ENCODE measurements at places on chromosomes 5 and 9.

GRCh38 chr5:53924392-53924791 lies 364.0 kb downstream of the NDUFS4 start:
- DNase-seq = no peak

DNA sequence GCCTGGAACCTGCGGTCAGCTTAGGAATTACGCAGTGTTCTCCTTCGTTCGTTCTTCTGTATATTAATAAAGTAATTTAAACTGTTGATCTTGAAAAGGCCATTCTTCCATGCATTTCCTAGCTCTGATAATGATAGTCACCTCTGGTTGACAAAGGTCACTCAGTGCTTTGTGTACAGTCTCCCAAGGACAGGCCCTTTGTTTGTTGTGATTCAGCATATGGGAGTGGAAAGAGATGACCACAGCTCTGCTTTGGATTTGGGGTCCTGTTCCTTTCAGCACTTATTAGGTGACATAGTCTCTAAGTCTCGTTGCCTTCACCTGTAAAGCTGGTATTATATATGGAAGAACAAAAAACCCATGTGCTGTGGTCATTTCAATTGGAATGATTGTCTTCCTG lies 39.6 kb downstream of the RAD23B start:
- no peak for DNase-seq

DNA sequence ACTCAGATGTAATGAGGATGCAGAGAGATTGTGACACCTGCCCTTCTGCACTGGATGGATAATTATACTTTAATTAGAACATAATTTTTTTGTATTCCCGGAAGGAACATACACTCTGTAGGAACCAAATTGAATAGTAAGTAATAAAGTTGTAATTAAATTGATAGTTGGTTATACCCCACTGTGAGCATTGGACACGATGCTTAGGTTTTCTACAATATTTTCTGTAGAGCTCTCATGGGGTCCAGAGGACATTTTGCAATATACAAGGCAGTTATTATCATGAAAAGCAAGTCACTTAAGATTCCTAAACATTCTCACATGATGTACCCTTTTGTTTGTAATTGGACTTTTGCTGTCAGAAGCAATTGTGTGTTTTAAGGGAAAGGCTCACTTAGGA lies 63.4 kb downstream of the DIRAS2 start:
- no peak for DNase-seq

GRCh38 chr9:22815246-22815645 lies 368.6 kb downstream of the DMRTA1 start:
- DNase-seq = no peak

GRCh38 chr9:136694163-136694871 lies 7.1 kb upstream of the AGPAT2 start:
- no peak for DNase-seq

GRCh38 chr9:91489361-91489899 lies 65.8 kb upstream of the NFIL3 start:
- DNase-seq = no peak
